ENCODE measurements at places on chromosomes 7 and 10. TPM values are rescaled to one million over a fixed set of nuclear protein-coding genes. Genes with fewer than 3 reads are reported as not detected.
A peak's percentile ranks its signal among the peaks of the same experiment; 100 is the strongest.

Gene TRIM50
- total RNA-seq, result not detected

Gene CCDC172
- total RNA-seq, result 3.8 TPM

Gene CALML5
- total RNA-seq, result not detected

Gene SEMA3A
- total RNA-seq, result 54.5 TPM

Gene NPC1L1
- not detected for total RNA-seq

Gene CLEC2L
- total RNA-seq, result not detected

DNA sequence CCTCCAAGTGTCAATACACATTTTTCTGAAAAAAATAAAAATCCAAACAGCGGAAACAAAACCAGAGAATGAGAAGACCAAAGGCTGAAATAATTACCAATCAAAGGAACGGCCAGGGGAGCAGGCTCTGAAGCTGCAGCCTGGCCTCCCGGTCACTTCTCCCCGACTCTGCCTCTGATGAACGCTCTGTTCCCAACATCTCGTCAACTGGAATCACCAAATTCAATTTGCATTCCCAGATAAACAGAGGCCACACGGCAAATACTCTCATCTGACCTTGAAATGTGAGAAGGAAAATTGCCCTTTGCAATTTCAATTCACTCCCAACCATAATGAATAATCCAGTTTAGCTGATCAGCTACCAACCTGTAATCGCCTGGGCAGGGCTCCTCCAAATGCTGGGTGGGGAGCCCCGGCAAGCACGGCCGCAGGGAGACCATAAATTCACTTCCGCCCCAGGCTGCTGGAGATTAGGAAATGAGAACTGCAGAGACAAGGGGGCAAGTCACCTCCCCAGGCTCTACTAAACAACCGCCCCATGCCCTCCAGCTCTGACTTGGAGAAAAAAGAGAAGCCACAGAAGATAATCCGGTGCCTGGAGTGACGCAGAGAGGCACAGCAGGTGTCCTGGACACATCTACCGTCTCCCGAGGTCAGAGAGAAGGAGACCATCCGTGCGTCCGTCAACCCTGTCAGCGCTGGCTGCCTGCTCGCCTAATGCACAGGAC is 153.2 kb downstream of the MAD1L1 start:
- H3K27me3 ChIP-seq, result no peaks in the 10 kb centered on the region
- no peak overlapping the region for H3K27ac ChIP-seq
- H3K4me3 ChIP-seq, result no peak overlapping the region
- H3K4me1 ChIP-seq, result no peaks in the 10 kb centered on the region
- no peaks in the 10 kb centered on the region for H3K36me3 ChIP-seq

- no peaks in the 10 kb centered on the region for H3K36me3 ChIP-seq
- H3K27ac ChIP-seq, result no peak overlapping the region
- peaks cover 98% of the 10 kb centered on the region for H3K27me3 ChIP-seq
- H3K4me3 ChIP-seq, result peak overlapping the region; percentile 65
- peaks cover 35% of the 10 kb centered on the region for H3K4me1 ChIP-seq
- peak; percentile 82 for DNase-seq
Measured at GRCh38 chr10:75399461-75400162, 2.0 kb downstream of the ZNF503 start.
